ENCODE measurements at places on chromosomes 5 and 9.

DNA sequence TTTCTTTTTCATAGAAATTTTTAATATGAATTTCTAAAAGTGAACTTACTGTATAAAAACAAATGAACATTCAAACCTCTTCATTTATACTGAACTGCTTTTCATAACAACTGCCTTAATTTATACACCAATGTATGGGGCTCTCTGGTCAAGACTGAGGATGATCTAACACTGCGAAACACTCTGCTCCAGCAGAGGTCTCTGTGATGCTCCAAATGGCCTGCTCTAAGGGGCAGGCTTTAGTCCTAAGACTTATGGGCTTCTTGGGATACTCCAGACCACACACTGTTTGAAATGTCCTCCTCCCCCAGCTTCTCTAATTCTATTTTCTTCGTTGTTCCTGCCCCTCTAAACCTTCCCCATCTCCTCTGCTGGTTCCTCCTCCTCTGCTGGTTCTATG lies 58.5 kb downstream of the LIFR start:
- H3K4me1 ChIP-seq = peaks cover 4% of the 10 kb centered on the region
- H3K27me3 ChIP-seq = no peaks in the 10 kb centered on the region
- no peak overlapping the region for H3K4me3 ChIP-seq

DNA sequence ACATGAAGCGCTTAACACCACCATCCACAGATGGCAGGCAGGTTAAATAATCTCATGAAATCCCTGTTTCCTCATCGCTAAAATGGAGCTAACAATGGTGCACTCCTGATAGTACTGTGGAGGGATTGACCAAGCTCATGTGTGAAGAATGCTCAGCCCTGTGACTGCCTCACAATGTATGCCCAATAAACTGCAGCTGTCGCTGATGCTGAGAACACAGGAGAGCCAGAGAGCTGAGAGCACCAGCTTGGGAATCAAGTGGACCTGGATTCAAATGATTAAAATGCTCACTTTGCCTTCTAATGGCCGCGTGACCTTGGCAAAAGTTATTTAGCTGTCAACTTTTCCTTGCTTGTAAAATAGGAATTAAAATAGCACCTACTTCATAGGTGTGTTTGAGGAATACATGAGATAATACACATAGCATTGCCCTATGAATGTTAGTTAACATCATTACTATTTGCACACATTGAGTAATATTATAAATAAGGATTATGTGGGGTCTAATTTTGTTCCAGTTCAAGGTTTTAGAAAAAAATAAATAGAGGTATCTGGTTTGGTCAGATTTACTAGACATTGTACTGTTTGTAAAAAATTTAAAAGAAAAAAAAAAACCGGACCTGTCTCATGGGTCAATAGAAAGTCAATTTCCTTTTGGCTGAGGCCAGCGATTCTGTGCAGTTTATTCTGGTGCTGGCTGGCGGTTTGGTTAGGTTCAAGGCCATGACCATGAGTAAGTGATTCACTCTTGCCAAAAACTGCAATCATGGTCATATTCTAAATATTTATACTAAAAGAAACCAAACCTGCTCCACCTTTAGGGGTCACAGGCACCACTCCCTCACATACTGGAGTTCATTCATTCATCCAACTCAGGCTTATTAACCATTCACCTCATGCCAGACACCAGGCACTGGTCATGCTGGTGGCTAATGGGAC lies 101.3 kb downstream of the SH3TC2 start:
- H3K27ac ChIP-seq = no peak overlapping the region
- no peaks in the 10 kb centered on the region for H3K27me3 ChIP-seq
- no peak overlapping the region for H3K4me3 ChIP-seq
- no peak for DNase-seq

GRCh38 chr5:10602031-10602806 lies 38.3 kb downstream of the ANKRD33B start:
- H3K4me1 ChIP-seq = peaks cover 16% of the 10 kb centered on the region
- H3K4me3 ChIP-seq = no peak overlapping the region
- H3K27ac ChIP-seq = no peak overlapping the region
- H3K27me3 ChIP-seq = no peaks in the 10 kb centered on the region
- DNase-seq = peak; percentile 63

GRCh38 chr5:159631001-159631400 lies 285.3 kb upstream of the ADRA1B start:
- H3K4me3 ChIP-seq = no peak overlapping the region
- H3K27me3 ChIP-seq = peaks cover 6% of the 10 kb centered on the region
- no peaks in the 10 kb centered on the region for H3K36me3 ChIP-seq
- DNase-seq = no peak
- H3K4me1 ChIP-seq = no peaks in the 10 kb centered on the region

GRCh38 chr5:39639618-39640089 lies 214.9 kb upstream of the DAB2 start:
- H3K4me1 ChIP-seq = no peaks in the 10 kb centered on the region
- no peaks in the 10 kb centered on the region for H3K27me3 ChIP-seq
- no peaks in the 10 kb centered on the region for H3K36me3 ChIP-seq
- H3K27ac ChIP-seq = no peak overlapping the region
- no peak overlapping the region for H3K4me3 ChIP-seq
- DNase-seq = no peak

GRCh38 chr5:95730011-95730700 lies 980 bp upstream of the RHOBTB3 start:
- H3K27ac ChIP-seq = peak overlapping the region; percentile 92
- H3K36me3 ChIP-seq = peaks cover 6% of the 10 kb centered on the region
- peaks cover 66% of the 10 kb centered on the region for H3K4me1 ChIP-seq
- peak overlapping the region; percentile 91 for H3K4me3 ChIP-seq

- no peak overlapping the region for H3K4me3 ChIP-seq
- no peaks in the 10 kb centered on the region for H3K36me3 ChIP-seq
- H3K4me1 ChIP-seq = no peaks in the 10 kb centered on the region
Measured at GRCh38 chr5:159899067-159900049, 16.9 kb upstream of the ADRA1B start.

GRCh38 chr9:123399803-123400378 lies 43.9 kb downstream of the CRB2 start:
- no peaks in the 10 kb centered on the region for H3K36me3 ChIP-seq
- H3K27me3 ChIP-seq = no peaks in the 10 kb centered on the region
- peaks cover 22% of the 10 kb centered on the region for H3K4me1 ChIP-seq
- no peak overlapping the region for H3K4me3 ChIP-seq

DNA sequence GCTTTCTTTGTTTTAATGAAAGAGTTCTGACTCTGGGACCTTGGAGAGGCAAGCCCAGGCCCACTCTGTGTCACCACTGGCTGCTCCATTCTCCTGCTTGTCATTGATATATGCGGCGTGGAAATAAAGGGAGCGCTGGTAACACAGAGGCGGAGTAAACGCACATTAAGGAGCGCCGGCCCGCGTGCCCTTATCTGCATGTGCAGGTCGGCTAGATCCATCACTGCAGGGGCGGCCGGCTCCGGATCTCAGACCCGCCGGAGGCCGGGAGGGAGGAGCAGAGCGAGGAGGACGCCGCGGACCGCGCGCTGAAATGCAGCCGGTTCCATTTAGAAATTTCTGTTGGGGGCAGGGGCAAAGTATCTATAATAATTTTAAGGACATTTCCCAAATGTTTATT lies 70.8 kb downstream of the MRPL36 start:
- H3K36me3 ChIP-seq = no peaks in the 10 kb centered on the region
- H3K27ac ChIP-seq = no peak overlapping the region
- H3K4me1 ChIP-seq = no peaks in the 10 kb centered on the region
- DNase-seq = peak; percentile 67
- no peak overlapping the region for H3K4me3 ChIP-seq

- H3K4me3 ChIP-seq = no peak overlapping the region
- no peaks in the 10 kb centered on the region for H3K4me1 ChIP-seq
- no peaks in the 10 kb centered on the region for H3K36me3 ChIP-seq
- peaks cover 30% of the 10 kb centered on the region for H3K27me3 ChIP-seq
- no peak for DNase-seq
Measured at GRCh38 chr5:141889282-141889871, 11.2 kb upstream of the PCDH1 start.

- no peaks in the 10 kb centered on the region for H3K36me3 ChIP-seq
- DNase-seq = no peak
- no peak overlapping the region for H3K27ac ChIP-seq
- no peak overlapping the region for H3K4me3 ChIP-seq
- H3K4me1 ChIP-seq = peaks cover 3% of the 10 kb centered on the region
- peaks cover 2% of the 10 kb centered on the region for H3K27me3 ChIP-seq
Measured at GRCh38 chr9:115627511-115627910, 509.6 kb upstream of the TNC start.

GRCh38 chr5:149435660-149436059 lies 56.6 kb upstream of the IL17B start:
- H3K4me3 ChIP-seq = no peak overlapping the region
- H3K36me3 ChIP-seq = no peaks in the 10 kb centered on the region
- H3K27me3 ChIP-seq = no peaks in the 10 kb centered on the region
- DNase-seq = no peak
